Activated T-helper 17 cell treated with anti-CD3 and anti-CD28 coated beads, Interleukin-2, amount 50 U/mL, for 72 hours (primary cell): ENCODE measurements at places on chromosomes 11 and 22. TPM values are rescaled to one million over a fixed set of nuclear protein-coding genes. Genes with fewer than 3 reads are reported as not detected.

GRCh38 chr11:2762451-2762850 is 62.7 kb upstream of the KCNQ1OT1 start:
- no peak for ATAC-seq

DNA sequence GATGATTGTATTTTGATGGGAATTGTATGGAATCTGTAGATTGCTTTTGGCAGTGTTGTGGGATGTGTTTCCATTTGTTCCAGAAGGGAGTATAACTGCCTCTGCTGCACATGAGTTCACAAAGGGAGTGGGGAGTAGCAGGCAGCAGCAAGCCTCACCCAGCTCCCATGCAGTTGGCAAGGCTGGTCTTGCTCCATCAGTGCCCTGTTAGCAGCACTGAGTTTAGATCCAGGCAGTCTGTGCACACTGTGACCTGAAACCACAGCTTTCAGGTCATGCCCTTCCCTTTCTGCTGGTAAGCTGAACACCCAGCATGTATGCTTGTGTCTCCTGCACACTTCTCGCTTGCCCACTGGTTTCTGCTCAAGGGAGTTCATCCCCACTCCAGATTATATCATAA is 3.7 kb upstream of the NUCB2 start:
- ATAC-seq: no peak

DNA sequence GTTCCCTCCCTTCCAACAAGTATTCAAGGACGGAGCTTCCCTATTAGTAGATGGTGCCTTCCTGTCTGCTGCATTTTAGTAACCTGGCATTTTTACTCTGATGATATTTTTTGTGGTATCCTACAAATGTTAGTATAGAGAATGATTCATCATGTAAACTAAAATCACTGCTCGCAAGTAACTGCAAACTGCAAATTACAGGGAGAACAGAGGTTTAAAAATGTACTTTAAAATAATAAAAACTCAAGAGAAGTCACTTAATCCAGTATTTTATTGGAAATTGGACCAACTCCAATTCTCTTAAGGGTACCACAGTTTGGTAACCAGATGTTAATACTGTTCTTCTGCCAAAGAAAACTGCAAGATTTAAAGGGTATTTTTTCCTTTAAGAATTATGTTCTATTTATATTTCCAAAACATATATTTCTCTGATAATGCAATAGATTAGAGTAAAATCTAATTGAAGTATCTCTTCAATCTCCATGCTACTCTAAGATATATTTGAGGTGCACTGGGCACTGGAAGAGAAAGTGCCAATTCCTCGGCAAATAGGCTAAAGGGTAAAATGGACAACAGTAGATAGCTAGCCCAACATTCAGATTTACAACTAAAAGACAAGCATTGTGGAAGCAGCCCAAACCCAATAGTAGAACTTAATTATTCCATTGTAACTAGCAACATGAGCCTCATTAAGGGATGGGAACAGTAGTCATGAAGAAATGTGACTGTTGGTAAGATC is 298.0 kb downstream of the TTC28 start:
- ATAC-seq: no peak

GRCh38 chr11:36361472-36361871 is 65.4 kb downstream of the PRR5L start:
- no peak for ATAC-seq

DNA sequence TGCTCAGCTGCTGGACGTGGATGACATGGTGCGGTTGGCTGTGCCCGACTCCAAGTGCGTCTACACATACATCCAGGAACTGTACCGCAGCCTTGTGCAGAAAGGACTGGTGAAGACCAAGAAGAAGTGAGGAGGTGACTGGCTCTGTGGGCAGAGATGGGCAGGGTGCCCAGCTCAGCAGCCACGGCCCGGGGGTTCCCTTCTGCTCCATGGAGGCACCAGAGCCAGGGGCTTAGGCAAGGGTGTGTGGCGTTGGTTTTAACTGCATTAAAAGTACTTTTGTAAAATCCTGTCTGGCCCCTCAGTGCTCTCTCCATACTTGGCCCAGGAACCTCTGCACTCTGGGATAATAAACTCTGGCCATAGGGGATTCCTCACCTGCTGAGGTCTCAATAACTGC is 12.6 kb downstream of the SMTNL1 start:
- no peak for ATAC-seq

- no peak for ATAC-seq
These were observed 113.1 kb downstream of the ETS1 start for GRCh38 chr11:128474036-128474874.

- peak; percentile 2 for ATAC-seq
These were observed 698 bp upstream of the ANAPC15 start for GRCh38 chr11:72112978-72113808.

DNA sequence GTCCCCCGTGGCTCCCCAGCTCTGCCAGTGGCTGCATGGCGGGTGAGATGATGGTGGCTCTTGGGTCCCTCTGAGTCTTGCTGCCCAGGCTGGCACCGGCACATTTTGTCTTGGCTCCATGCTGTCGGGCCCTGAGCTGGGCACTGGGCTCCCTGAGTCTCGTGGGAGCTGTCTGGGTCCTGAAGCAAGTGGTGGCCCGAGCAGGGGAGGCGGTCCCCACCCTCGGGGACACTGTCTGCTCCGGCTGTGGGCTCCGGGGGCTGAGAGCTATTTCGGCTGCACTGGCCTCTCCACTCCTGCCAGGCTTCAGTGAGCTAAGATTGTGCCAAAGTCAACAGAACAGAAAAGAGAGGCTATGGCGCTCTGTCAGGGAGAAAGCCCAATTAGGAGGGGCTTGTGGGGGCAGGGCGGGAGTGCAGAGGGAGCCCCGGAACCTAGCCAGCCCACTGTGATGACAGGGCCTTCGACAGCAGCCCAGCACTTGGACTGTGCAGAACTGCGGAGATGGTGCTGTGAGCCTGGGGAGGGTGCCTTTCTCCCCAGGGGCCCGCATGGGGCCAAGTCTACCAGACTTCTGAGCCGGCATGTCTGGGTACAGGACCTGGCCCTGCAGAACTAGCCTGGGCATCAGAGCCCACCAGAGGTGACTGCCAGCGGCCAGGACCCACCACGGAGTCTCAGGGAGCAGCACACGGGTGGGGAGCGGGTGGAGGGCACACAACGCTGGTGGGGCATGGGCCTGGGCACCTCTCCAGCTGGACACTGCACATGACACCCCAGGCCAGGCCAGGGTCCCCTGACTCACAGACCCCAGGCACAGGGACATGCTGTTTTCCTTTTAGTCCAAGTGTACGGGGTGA is 38.0 kb downstream of the RTN4R start:
- ATAC-seq: no peak

GRCh38 chr11:75204012-75204674 is 36.4 kb upstream of the TPBGL start:
- no peak for ATAC-seq

- ATAC-seq: peak; percentile 43
These were observed 57.6 kb downstream of the SYN3 start for GRCh38 chr22:33000342-33001280.

- ATAC-seq: no peak
These were observed 4.2 kb downstream of the PHLDA2 start for GRCh38 chr11:2924821-2925675.

DNA sequence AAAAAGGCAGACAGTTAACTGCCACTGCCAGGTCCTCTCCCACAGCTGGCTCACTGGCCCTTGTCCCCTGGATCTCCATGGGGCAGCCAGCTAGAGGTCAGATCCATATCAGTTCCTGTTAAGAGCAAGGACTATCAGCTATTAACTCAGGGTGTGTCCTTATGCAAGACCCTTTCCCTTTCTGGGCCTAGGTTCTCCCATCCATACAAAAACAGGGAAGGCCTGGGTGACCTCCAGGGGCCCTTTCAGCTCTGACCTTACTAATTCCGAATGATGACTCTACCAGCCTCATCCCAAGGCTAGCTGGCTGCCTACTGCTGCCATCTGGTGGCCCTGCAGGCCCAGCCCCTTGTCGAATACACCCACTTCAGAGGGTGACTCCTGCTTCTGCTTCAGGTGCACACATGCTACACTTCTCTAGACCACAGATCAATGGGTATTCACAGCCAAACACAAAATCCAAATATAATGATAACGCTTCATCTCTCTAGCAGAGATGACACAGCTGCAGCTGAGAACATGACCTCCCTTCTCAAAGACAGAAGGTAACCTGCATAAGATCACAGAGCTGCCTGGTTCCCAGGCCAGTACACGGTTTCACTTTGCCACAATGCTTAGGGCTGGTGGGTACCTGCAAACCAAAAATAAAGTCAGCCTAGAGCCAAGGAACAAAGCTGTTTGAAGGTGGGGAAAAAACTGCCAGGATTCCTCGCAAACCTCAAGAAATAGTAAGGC is 34.1 kb downstream of the SERGEF start:
- peak; percentile 28 for ATAC-seq

The NUDT8 gene
- 23.1 TPM for total RNA-seq

The IL18BP gene
- total RNA-seq: 21.9 TPM

The SLC6A5 gene
- total RNA-seq: not detected

The MCAM gene
- 31.1 TPM for total RNA-seq

The SYT12 gene
- total RNA-seq: 0.08 TPM

The MB gene
- total RNA-seq: 0.50 TPM
